GM23248 (cell line): ENCODE measurements at places on chromosomes 16 and 17. TPM values are rescaled to one million over a fixed set of nuclear protein-coding genes. Genes with fewer than 3 reads are reported as not detected.
A peak's percentile ranks its signal among the peaks of the same experiment; 100 is the strongest.

DNA sequence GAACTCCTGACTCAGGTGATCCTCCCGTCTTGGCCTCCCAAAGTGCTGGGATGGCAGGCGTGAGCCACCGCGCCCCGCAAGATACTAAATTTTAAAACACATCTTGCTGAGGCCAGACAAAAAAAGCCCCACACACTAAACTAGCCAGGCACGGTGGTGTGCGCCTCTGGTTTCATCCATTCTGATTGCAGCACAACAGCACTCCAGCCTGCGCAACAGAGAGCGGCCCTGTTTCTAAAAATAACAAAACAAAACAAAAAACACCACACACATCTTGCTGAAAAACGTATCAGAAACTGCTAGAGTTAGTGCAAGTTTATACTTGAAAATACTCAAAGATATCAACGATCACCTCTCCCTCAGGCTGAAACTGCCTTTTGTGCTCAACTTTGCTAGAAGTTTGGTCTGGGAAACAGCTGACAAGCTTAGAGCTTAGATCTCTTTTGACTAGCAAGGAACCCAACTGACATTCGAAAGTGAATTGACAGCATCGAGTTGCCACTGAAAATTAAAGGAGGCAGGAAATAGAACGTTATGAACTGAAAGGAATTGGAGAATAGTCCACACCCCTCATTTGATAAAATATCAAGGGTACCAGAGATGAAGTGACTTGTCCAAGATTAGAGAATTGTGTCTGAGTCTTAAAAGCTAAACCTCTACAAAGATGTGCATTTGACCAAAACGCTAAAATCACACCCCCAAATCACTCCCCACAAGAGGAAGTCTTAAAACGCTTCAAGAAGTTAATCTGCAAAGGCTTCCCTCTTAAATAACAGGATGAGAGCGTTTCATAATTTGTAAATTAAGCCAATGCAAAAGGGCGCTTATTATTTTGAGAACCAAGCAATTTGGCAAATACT lies 908 bp downstream of the COG4 start:
- H3K4me1 ChIP-seq, result peaks cover 27% of the 10 kb centered on the region
- peak overlapping the region; percentile 92 for H3K27ac ChIP-seq
- DNase-seq, result no peak
- H3K4me3 ChIP-seq, result peak overlapping the region; percentile 96
- peaks cover 19% of the 10 kb centered on the region for H3K36me3 ChIP-seq

DNA sequence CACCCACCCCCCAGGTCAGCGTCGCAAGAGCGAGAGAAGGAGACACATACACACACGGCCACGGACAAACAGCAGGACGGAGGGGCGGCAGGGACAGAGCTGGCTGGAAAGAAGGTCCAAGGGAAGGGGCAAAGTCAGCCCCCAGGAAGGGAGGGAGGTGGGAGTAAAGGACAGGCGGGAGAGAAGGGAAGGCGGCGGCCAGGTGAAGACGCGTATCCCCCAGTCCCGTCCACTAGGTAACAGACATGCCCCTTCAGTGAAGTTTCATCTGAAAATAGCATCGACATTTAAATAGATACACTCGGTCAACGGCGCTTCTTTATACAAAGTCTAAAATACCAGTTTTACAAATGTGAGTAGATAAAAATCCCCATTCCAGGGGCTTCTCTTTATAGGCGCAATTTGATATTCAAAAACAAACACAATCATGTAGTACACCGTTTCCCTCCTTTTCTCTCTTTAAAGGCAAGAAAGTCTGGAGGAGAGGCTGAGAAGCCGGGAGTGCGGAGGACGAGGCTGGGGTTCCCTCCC lies 4.5 kb downstream of the CBX8 start:
- H3K4me1 ChIP-seq, result 0 out of 2 replicates have a peak, but pooled peaks cover 6% of the 10 kb centered on the region
- H3K27ac ChIP-seq, result no peak overlapping the region
- peak overlapping the region; percentile 72 for H3K4me3 ChIP-seq

ABR gene
- total RNA-seq, result 31.0 and 38.2 TPM in 2 replicates

- peak; percentile 65 for DNase-seq
- H3K4me3 ChIP-seq, result peak overlapping the region; percentile 8; the same call in 1 of the 2 replicates
- H3K27ac ChIP-seq, result peak overlapping the region; percentile 86
These were observed 2.9 kb downstream of the MARCHF10 start for GRCh38 chr17:62805234-62805633.

DNA sequence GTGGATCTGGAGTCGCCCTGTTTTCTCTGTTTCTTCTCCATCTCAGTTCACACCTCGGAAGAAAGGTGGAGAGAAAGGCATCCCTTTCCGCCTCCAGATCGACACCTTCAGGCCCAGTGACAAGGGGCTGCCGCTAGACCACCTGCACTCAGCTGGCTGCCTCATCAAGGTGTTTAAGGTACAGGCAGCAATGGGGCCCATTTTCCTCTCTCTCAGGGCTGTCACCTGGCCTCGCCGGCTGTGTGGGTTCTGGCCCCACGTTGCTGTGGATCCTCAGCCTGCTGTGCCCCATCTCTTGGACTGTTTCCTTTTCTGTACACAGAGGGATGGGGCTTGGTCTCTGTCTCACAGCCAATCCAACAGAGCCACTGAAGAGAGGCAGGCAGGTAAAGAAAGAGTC lies 17.4 kb upstream of the STAC2 start:
- H3K27me3 ChIP-seq, result no peaks in the 10 kb centered on the region
- no peak for DNase-seq
- no peaks in the 10 kb centered on the region for H3K36me3 ChIP-seq
- H3K27ac ChIP-seq, result no peak overlapping the region

GPR139 gene
- not detected in 2 replicates for total RNA-seq

ZNF276 gene
- total RNA-seq, result 12.0 and 19.3 TPM in 2 replicates

DNA sequence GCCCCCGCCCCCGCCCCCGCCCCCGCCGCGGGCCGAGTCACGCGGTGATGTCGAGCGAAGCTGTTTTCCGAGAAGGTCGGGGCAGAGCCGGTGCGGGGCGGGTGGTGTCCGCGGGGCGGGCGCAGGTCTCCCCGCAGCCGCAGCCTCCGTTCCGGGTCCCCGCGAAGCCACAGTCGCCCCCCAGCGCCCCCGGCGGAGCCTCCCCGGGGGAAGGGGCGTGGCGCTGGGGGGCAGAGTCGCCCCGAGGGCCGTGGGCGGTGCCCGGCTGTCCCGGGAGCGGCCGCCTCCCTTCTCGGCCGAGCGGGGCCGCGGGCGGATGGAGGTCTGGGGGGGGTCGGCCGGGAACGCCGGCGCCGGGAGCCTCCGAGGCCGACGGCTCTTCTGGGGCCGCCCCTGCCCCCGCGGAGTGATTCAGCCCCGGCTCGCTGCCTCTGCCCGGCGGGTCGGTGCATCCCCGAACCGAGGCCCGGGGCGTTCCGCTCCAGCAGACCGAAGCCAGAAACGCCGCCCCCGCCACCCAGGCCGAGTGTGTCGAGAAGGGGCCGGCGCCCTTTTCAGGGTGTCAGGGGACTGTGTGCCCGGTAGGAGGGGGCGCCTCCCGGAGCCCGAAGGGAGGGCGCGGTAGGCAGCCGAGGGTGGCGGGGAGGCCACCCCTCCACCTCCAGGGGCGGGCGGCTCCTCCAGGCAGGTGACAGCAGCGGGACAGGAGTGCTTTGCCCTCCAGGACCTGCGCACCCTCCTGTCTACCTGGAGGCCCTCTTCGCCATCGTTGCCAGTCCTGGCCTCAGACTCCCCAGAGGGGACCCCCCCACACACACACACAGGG lies 1.7 kb downstream of the METRNL start:
- H3K27ac ChIP-seq, result peak overlapping the region; percentile 100
- H3K36me3 ChIP-seq, result peaks cover 18% of the 10 kb centered on the region

DNA sequence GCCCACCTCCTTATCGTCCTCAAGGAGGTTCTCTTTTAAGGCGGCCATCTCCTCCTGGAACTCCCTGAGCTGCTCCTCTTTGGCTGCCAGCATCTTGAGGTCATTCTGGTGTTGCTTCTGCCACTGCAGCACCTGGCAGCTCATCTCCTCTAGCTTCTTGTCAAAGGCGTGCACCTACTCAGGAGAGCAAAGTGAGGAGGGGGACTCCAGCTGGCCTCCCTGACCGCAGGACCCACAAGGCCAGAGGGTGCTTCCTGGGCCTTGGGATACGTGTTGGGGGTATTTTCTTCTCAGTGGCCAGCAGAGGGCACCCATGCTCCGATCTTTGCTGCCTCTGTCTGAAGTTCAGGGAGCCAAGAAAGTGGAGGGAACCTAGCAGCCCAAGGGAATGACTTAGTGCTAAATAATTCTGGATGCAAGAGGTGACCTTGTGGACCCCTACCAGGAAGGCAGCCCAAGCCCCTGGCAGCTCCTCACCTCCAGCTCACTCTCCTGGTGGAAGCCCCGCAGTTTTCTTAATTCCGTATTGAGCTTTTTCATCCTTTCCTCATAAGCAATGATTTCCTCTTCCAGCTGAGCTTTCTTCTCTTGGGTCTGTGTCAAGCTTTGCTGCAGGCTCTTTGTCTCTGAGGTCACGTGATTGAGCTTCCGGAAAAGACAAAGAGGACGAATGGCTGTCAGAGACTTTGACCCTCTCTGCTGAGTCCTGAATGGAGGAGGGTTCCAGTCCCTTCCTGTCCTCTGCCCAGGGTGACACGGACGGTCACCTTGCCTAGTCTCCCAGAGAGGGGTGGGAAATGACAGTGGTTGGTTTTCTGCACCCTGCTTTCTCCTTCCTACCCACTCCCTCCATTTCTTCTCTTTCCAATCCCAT lies 31.4 kb downstream of the DHX38 start:
- H3K4me3 ChIP-seq, result no peak overlapping the region
- no peaks in the 10 kb centered on the region for H3K27me3 ChIP-seq
- DNase-seq, result peak; percentile 78
- H3K4me1 ChIP-seq, result no peaks in the 10 kb centered on the region
- no peaks in the 10 kb centered on the region for H3K36me3 ChIP-seq

DNA sequence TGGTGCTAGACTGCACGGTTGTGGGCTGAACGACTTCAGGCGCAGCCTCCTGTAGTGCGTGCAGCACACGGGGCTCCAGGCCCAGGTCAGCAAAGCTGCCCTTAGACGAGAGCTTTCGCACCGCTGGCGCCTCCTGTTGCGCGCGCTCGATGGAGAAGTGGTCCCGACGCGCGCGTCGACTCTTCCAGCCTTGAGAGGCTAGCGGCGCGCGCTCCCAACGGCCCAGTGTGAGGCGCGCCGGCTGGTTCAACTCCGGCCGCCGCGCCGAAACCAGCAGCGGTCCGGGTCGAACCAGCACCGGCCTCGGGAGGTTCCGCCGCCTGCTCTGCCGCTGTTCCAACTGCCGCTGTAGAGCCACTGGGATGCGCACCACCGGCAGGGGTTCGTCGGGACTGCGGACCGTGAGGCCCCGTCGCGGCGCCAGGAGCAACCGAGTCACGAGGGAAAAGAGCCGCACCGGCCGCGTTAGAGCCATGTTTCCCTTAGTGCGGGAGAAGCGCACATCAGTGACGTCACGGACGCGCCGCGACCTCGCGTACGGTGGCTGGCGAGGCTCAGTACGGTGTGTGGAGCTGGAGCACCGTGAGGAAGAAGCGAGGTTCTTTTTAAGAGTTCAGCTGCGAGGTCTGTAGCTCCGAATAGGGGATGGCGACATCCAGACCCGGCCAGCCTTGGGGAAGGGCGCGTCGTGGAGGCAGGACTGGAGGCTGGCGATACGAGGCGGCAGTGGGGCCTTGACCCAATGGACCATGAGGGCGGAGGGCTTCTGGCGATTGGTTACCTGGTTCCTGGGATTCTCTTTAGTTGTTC lies at the start of the genes DDX28 and DUS2:
DDX28 (minus strand) TSS at position 505 of the 810 bp plus-strand sequence; CDS start at position 475, 30 bp downstream.
DUS2 (plus strand) TSS at position 557 of the 810 bp plus-strand sequence. CDS start 14,740 bp downstream, outside the sequence.
- H3K36me3 ChIP-seq, result no peaks in the 10 kb centered on the region
- H3K27ac ChIP-seq, result peak within 1 kb of the TSS; percentile 78
- no peaks in the 10 kb centered on the region for H3K27me3 ChIP-seq
- DNase-seq, result peak; percentile 94
- peaks cover 16% of the 10 kb centered on the region for H3K4me1 ChIP-seq

DNA sequence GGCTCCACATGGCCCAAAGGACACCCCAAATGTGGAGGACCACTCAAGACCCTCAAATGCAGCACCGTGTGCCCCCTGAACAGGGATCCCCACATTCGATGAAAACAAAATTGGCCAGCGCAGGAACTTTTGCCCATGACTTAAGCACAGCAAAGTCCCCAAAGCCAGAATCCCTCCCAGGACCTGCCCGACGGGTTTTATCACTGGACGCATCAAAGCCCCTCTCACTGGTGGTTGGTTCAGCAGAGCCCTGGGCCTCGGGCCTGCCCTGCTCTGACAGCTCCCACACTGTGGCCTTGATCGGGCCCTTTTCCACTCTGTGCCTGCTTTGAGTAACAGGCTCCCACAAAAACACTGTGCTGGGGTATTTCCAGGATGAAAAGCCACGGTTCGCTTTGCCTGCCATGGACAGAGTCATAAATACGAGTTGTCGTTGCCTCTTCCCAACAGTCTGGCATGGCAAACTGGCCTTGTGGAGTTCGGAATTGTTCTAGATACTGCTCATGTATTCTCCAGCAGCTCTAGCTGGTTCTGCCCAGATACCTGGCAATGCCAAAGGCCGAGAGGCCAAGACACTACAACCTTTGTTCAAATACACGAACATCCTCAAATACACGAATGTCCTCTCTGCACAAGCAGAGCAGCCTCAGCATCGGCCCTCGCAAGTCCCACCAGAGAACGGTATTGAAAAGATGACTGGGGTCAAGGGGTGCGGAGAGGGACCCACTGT lies 46.4 kb downstream of the TBC1D16 start:
- H3K27me3 ChIP-seq, result no peaks in the 10 kb centered on the region
- no peaks in the 10 kb centered on the region for H3K36me3 ChIP-seq
- H3K4me1 ChIP-seq, result peaks cover 34% of the 10 kb centered on the region
- no peak overlapping the region for H3K4me3 ChIP-seq
- no peak for DNase-seq

DNA sequence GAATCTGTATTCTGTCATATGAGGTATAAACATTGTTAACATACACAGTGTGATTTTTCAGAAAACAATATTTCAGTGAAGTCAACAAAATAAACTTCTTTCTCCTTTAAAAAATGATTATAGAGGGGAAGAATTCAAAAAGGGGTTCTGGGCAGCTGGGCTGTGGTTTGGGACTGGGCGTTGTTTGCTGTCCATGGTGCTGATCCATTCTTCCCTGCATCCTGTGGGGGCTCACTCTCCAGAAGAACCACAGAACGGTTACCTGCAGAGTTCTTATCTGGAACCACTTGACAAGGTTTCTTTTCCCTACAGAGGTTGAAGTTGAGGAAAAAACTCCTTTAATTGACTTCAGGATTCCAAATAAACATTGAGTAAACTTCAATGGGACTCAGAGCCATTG lies 1091.0 kb downstream of the CDH8 start:
- no peaks in the 10 kb centered on the region for H3K27me3 ChIP-seq
- H3K36me3 ChIP-seq, result no peaks in the 10 kb centered on the region
- H3K27ac ChIP-seq, result no peak overlapping the region

DNA sequence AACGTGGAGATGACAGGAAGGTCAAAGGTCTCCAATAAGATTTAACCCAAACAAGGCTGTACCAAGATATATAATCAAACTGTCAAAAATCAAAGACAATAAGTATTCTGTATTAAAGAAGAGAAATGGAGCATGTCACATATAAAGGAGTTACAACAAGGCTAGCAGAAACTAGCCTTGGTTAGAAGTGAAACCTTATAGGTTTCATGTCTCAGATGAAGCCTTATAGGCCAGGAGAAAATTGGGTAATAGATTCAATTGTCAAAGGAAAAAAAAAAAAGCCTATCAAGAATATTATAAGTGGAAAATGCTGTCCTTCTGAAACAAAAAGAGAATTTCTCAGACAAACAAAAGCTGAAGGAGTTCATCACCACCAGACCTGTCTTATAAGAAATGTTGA lies 419.4 kb downstream of the CDH11 start:
- H3K27ac ChIP-seq, result no peak overlapping the region
- H3K4me1 ChIP-seq, result peaks cover 8% of the 10 kb centered on the region; the same call in 1 of the 2 replicates
- H3K36me3 ChIP-seq, result no peaks in the 10 kb centered on the region
- no peak overlapping the region for H3K4me3 ChIP-seq
- no peaks in the 10 kb centered on the region for H3K27me3 ChIP-seq
